ENCODE measurements at places on chromosomes 13 and 19.

DNA sequence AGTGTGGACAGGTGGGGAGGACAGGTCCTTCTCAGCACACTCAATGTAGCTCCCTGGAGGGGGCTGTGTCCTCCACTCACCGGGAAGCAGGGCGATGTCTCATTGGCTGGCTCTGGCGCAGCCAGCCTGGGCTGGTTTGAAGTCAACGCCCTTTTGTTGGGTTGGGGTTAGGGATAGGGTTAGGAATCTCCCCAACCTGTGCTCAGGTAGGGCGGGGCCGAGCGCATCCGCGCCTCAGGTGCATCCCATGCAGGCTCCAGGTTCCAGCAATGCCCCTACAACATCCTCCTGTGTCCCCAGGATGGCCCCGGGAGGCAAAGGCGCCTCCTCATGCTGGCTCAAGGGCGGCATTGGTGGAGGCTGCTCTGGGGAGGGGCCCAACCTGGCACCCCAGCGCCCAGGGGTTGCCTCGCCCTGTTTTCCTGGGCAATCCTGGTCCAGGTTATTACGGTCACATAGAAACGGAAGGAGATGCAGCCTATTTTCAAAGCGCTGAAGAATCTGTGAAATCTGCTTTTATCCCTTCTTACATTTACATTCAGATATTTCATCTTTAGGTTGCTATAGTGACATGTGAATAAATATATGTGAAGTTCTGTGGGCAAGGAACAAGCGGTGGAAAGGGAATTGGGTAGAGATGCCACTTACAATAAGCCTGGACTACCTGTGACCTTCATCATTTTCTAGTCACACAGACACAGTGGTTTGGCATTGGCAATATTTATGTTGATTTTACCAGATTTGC lies 74.3 kb downstream of the TM9SF2 start:
- no peak for DNase-seq

GRCh38 chr13:59801107-59801880 lies 362.4 kb downstream of the DIAPH3 start:
- no peak for DNase-seq

- DNase-seq: no peak
Measured at GRCh38 chr13:79628463-79628862, 147.5 kb downstream of the NDFIP2 start.

DNA sequence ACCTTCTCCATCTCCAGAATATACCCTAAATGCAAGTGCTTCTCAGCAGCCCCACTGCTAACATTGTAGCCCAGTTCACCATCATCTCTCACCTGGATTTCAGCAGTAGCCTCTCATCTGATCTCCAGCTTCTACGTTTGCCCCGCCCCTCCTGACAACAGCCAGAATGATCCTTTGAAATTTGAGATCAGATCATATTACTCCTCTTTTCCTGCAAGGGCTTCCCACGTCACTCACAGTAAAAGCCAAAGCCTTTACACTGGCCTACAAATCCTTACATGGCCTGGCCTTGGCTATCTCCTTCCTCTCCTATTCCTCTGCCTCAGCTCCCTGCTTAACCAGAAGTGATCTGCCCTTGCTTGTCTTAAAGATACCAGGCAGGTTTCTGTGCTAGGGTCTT lies 94.3 kb upstream of the NBEA start:
- DNase-seq: no peak

DNA sequence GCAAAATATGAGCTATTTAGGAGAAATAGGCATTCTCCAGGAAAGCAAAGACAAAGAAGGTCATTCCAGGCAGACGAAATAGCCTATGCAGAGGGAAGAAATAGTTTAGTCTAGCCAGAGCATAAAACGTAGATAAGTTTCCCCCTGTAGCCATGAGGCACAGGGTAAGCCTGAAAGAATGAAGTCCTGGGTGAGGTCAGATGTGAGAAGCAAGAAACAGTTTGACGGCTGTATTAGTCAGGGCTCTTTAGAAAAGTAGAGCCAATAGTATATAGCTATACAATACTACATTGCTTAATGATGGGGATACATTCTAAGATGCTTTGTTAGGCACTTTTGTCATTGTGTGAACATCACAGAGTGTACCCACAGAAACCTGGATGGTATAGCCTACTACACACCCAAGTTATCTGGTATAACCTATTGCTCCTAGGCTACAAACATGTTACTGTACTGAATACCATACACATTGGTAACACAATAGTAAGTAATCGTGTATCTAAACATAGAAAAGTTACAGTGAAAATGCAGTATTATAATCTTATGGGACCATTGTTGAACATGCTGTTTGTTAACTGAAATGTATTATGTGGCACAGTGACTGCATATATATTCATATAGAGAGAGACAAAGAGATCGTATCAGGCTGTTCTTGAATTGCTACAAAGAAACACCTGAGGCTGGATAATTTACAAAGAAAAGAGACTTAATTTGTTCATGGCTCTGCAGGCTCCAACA lies 59.3 kb upstream of the WDFY2 start:
- DNase-seq: no peak

DNA sequence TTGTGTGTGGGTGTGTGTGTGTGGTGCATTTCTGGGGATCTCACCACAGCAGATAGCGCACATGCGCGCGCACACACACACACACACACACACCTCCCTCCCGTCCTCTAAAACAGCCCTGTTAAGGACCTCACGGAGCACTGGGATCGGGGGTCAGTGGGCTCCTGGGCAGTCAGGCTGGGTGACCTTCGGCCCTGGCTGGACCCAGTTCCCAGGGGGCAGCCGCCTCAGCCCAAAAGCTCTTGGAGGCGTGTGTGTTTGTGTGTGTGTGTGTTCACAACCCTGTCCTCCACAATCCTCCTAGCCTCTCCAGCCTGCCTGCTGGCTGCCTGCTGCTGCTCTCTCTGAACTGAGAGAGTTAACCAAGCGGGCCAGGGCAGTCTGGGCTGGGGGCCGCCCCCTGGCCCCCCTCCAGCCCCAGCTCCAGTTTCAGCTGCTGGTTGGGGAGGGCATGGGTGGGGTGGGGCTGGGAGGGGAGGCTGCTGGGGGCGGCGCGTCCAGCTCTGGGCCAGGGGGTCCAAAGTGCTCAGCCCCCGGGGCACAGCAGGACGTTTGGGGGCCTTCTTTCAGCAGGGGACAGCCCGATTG lies at the start of gene FXYD1:
Gene FXYD1, plus strand, starts transcription at position 520 of the 588 bp plus-strand sequence. CDS start 1,256 bp downstream, outside the sequence.
- DNase-seq: no peak

GRCh38 chr13:49953560-49953959 lies 17.4 kb upstream of the SPRYD7 start:
- no peak for DNase-seq

DNA sequence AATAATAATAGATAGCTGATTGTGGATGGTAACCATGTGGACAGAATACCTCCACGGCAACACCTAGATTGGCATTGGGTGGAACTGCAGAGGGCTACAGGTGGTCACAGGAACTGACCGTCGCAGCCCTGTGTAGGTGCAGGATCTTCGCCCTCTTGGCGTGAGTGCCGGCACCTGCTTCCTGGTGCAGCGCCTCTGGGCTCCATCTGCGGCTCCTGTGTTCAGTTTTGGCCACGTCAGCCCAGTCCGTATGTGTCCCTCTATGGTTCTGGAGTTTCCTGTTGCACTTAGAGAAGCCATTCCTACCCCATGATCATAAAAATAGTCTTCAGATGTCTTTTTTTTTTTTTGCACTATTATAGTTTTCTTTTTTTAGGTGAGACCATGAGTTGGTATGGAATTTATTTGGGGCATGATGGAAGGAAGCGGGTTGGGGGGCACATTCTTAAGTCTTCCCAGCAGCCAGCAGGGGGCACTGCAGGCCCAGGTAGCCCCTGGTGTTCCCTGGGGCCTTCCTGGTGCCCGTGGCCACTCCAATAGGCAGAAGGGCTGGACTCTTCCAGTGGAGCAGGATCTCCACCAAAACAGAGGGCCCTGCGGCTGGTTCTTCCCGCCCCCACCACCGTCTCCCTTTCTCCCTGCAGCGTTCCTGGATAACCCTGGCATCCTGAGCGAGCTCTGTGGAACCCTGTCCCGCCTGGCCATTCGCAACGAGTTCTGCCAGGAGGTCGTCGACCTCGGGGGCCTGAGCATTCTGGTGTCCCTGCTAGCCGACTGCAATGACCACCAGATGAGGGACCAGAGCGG lies 10.1 kb upstream of the SLC25A42 start:
- no peak for DNase-seq

GRCh38 chr19:39969681-39970424 lies 1.1 kb upstream of the PSMC4 start:
- DNase-seq: no peak

DNA sequence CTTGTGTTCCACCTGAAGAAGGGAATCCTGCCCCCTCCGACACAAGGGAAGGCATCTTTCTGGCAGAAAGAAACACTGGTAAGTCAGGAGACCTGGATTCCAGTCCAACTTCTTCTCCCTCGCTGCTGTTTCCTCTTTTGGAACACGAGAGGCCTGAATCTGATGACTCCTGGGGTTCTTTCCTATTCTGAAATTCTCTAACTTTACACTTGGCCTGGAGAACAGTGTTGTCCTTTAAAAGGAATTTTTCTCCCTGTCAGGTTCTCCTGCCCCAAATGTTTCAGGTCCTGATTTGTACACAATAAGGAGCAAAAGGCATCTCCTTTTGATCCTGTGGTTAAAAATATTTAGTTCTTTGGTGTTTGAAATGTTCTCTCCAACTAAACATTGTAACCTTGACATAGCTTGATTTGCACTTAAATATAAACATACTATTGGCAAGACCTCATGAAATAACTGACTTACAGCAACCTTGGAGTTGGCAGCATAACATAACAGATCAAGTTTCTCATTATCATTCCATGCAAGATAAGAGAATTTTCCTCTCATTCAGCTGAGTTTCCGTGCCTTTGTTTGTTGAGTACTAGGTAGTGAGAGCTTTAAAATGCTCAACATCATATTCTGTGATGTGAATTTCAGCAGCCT lies 244.8 kb downstream of the COG6 start:
- DNase-seq: no peak

GRCh38 chr13:35879111-35879510 lies 252.1 kb downstream of the DCLK1 start:
- no peak for DNase-seq

DNA sequence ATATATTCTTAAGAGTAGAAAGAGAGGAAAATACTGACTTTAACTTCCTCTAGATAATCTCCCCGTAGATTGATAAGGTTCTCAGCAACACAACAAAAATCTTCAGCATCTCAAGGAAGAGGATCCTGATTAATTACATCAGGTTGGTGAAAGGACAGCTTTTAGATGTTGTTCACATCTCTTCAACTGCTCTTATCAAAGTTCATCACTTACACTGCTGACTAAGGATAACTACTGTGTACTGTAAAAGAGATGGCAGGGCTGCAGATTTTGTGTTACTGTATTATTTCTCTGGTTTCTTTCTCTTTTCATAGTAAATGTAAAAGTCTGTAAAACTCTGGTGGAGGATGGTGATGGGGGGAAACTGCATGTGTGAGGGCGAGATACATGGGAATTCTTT lies 133.7 kb downstream of the PCDH9 start:
- no peak for DNase-seq

GRCh38 chr13:90420683-90421082 lies 926.8 kb upstream of the MIR17HG start:
- DNase-seq: no peak

- DNase-seq: no peak
Measured at GRCh38 chr13:83498481-83499190, 383.6 kb downstream of the SLITRK1 start.

DNA sequence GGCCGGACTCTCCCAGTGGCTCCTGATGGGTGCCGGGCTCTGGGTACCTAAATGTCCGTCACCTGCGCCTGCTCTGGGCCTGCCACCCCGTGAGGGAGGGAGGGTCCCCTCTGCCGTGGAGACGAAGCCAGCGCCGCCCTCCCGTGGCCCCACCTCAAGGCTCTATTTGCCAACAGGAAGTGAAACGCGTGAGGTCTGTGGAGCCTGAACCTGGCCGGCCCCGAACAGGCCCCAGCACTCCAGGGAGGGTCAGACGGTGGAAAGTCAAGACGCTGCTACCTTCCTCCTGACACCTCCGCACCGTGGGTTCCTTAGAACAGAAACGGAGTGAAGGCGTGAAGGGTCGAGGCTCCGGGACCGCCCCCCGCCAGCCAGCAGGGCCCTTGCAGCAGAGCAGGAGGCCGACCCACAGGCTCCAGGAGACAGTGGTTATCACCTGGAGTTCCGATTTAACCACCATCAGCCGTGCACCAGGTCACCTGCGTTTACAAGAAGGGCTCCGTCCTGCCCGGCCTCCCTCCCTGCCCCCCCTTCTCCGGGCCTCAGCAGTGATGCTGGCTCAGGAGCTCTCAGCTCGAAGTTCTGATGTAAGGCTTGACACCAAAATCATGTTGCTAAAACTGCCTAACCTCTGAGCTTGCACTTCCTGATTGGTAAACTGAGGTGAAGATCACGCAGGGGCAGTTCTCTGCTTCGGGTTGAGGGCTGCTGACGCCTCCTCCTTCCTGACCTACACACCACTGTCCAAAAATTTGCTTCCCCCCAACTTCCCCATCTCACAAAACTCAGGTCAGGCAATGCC lies 50.9 kb upstream of the C13orf46 start:
- no peak for DNase-seq

- DNase-seq: no peak
Measured at GRCh38 chr13:112066624-112067004, 335 bp upstream of the SOX1 start.

DNA sequence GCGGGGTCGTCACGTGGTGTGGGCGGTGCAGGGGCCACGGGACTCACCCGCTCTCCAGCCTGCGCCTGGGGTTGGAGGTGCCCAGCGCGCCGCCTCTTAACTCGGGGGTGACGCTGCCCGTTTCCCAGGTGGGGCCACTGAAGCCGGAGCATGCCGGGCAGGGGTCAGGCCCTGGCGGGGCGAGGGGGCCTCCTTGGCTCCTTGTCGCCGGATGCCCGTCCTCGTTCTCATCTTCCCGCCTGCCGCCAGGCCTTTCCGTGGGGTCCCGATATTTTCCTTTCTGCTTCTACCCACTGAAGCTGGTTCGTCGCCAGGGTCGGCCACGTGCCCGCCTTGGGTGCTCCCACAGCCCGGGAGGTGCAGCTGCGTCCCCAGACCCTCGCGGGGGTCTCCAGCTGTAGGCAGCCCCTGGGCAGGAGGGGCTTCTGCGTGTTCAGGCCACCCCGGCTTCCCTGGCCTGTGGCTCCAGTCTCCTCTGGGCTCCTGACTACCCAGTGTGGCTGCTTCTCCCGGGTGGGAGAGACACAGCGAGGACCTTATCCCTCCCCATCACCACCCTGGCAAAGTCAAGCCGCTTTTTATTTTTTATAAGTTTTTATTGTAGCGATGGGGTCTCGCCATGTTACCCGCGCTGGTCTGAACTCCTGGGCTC lies 772 bp downstream of the FAM174C start:
- DNase-seq: no peak

DNA sequence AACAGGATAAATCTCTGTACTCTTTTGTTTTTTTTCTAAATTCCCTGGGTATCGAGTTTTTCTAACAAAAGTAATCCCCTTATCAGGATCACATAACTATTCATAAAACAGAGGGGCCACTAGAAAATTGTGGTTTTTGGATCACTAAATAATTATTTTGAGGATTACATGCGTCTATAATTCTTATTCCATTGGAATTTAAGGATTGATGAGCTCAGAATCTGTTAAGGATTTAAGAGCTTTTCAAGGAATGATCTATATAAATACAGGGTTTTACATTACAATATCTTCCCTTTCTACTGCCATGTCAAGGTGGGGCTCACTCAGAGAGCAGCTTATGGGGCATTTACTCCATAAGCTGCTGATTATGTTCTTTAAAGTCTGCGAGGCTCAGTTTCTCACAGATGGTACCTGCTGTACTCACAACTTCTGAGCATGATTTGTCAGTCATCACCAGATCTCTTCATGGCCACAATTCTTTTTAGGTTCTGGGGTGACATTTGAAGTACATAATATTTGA lies 449.8 kb downstream of the PCDH17 start:
- DNase-seq: no peak

- DNase-seq: no peak
Measured at GRCh38 chr19:49773663-49774350, 7.0 kb downstream of the AP2A1 start.

- DNase-seq: no peak
Measured at GRCh38 chr19:45674946-45675345, 6.9 kb downstream of the GIPR start.

Data from NCI-H446 treated with DMSO at 0.1 percent for 48 hours (cell line).